ENCODE measurements at places on chromosomes 5 and 9.

- DNase-seq = no peak
Measured at GRCh38 chr5:150605546-150605945, 34.9 kb upstream of the SYNPO start.

DNA sequence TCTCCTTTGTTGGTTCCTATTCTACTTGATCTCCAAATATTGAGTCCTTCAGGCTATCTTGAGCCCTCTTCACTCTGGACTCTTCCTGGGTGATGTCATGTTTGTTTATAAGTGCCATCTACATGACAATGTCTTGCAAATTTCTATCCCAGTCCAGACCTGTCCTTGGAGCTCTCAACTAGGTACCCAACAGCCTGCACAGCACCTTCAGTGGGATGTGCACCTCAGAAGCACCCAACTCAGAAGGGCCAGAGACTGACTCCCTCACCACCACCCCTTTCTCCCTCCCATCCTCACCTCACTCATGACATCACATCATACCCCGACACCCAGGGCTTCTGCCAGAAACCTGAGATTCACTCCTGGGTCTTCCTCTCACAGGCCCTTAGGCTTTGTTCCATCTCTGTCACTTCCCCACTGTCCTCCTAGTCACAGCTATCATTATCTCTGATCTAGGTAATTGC is 14.4 kb downstream of the TXN start:
- no peak for DNase-seq

GRCh38 chr5:68395926-68396511 is 180.5 kb downstream of the PIK3R1 start:
- DNase-seq = peak; percentile 82

DNA sequence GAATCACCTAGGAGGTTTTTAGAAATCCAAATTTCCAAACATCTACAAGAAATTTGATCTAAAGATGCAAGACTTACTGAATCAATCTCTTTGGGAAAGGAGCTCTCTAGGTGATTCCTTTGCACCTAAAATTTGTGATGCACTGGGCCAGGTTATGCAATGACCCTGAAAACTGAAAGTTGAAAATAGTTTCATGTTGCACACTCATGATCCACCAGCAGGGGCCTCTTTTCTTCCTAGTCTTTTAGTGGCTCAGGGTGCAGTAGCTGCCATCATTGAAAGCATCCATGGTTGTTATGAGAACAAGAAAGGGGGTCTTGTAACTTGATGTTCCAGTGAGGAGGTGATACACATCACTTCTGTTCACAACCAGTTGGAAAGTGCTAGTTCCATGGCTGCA is 486.8 kb downstream of the PSAT1 start:
- peak; percentile 13 for DNase-seq

DNA sequence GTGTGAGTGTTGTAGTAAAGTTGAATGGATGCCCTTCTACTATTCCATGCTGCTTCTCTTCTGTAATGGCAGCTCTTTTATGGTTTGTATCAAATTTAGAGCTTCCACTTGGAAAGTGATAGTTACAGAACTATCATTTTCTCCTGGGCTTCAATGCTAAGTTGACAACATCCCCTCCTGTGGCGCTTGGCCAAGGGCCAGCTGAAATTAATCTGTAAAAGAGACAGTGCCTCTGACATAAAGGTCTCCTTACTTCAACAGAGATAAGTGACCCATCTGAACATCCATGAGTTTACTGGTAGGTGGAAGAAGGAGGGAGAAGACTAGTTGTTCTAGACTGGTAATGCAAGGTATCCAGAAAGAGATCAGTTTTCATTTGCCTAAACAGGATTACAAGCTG is 39.7 kb downstream of the CHSY3 start:
- no peak for DNase-seq
